ENCODE measurements at places on chromosomes 5 and 9. TPM values are rescaled to one million over a fixed set of nuclear protein-coding genes. Genes with fewer than 3 reads are reported as not detected.

DNA sequence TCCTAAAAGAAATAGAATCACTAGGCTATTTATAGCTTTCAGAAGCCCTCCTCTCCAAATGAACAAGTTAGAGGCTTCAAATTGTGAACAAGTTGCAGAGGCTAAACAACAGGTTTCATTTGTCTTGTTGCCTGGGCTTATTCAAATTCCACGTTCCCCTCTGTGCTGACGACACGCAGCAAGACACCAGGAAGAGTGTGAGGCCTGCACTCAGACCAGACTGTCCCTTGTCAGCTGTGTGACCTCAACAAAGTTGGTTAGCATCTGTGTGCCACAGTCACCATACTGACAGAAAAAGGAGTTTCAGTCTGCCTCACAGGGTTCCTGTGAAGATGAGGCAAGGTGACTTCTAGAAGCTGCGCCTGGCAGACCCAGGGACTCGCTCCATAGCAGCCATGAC is 22.1 kb upstream of the GABBR2 start:
- DNase-seq = no peak

- DNase-seq = no peak
Observed at GRCh38 chr5:180394031-180394636, 41.0 kb upstream of the GFPT2 start.

- no peak for DNase-seq
Observed at GRCh38 chr5:89450149-89450538, 567.2 kb upstream of the MEF2C start.

DNA sequence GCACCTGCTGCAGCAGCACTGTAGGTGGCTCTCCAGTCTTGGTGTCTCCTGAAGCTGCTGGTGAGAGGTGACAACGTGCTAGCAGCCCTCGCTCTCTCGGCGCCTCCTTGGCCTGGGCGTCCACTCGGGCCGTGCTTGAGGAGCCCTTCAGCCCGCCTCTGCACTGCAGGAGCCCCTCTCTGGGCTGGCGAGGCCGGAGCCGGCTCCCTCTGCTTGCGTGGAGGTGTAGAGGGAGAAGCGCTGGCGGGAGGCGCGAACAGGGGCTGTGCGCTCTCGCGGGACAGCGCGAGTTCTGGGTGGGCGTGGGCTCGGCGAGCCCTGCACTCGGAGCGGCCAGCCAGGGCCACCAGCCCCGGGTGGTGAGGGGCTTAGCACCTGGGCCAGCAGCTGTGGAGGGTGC is 62.2 kb upstream of the CNOT6 start:
- DNase-seq = no peak

- DNase-seq = peak; percentile 2
Observed at GRCh38 chr9:115883467-115884329, 269.9 kb upstream of the PAPPA start.

DNA sequence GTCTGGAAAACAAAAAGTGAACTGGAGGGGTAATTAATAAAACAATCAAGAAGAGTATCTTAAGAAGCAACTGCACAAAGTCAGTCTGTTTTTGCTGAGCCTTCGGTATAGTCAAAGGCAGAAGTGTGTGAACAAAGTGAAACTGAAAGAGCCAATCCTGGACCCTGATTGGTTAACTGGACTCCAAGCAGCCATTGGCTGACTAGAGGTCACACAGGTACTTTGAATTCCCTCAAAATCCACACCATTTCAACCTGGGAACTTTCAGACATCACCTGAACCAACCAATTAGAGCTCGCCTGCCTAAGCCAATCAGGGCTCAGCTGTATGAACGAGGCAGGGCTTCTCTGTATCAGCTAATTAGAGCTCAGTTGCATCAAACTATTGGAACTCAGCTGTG is 286.7 kb downstream of the TLE4 start:
- no peak for DNase-seq

GRCh38 chr9:134413890-134414623 is 87.8 kb downstream of the RXRA start:
- DNase-seq = no peak

GRCh38 chr5:154542000-154542399 is 64.0 kb upstream of the HAND1 start:
- DNase-seq = no peak

DNA sequence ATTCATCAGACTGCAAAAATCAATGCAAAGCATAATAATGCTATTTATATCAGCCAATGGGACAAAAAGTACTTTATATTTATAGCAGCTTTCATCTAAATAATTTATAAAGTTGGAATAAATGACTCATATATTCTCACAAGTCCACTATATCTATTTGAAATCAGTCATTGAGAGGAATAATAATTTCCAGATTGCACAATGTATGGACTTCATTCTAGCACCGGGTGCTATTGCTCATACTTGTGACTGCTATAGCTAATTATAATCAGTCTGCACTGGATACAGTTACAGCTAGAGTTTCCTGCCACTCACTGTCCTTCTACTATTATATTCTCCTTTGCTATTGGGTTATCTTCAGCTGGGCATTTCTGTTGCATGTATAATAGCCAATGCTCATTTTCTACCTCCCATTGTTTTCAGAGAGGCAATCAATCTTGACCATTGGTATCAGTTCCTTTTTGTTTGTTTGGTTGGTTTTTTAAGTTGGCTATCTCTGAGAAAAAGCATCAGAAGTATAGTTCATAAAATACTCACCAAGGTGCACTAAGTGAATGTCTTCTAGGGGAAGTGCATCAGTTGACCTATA is 1.9 kb downstream of the CDH18 start:
- DNase-seq = no peak

GRCh38 chr5:137105351-137106035 is 393.6 kb downstream of the SPOCK1 start:
- DNase-seq = no peak

GRCh38 chr5:136034984-136035383 is 6.2 kb downstream of the TGFBI start:
- no peak for DNase-seq

GRCh38 chr9:90307167-90307833 is 335.3 kb downstream of the DIRAS2 start:
- no peak for DNase-seq

Gene C1QTNF3
- 12.6 TPM for total RNA-seq

Gene SLC22A4
- total RNA-seq = 1.6 TPM

Gene GNAQ
- total RNA-seq = 172 TPM

Gene LCN1
- total RNA-seq = not detected

Gene IFNB1
- total RNA-seq = not detected

Gene GADD45G
- total RNA-seq = 4.5 TPM

Gene CATSPER3
- 0.82 TPM for total RNA-seq

Gene FOXE1
- total RNA-seq = not detected

Gene CTXN3
- total RNA-seq = 13.9 TPM

Gene PTGR1
- 12.2 TPM for total RNA-seq
